ENCODE measurements at places on chromosomes 4 and X.

DNA sequence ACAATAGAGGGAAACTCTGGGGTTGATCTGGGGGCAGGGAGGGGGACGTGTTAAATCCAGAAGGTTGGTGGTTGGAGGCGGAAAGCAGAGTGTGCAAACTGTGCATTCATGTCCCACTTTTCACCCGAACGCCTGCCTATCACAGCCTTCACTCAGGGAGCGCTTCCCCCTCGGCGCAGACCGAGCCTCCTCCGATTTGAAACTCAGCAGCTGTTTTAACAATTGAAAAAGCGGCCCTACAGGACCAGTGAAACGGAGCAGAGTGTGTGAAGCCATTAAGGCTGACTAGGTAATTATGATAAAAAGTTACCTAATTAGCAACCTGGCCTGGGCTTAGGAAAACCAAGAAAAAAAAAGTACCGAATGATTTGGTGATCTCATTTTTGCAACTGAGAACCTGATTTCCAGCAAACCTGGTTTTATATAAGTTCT is 685 bp upstream of the NDNF start:
- DNase-seq: no peak

DNA sequence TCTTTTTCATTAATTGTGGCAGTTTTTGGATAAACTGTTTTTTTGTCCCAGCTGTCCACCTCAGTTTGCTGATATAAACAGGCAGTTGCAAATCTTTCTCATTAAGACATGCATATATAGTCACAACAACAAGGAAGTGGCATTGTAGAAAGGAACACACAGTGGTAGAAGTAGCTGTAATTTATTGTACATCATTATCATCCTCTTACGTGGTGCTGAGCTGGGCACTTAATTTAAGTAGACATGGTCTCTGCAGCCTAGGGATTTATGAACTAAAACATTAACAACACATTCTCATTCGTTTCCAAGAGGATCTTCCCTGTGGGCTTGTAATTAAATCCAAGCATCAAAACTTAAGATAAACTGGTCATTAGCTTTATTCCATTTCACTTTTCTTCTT is 500.2 kb downstream of the INPP4B start:
- DNase-seq: no peak

GRCh38 chrX:130702867-130703707 is 199.9 kb downstream of the ENOX2 start:
- no peak for DNase-seq

DNA sequence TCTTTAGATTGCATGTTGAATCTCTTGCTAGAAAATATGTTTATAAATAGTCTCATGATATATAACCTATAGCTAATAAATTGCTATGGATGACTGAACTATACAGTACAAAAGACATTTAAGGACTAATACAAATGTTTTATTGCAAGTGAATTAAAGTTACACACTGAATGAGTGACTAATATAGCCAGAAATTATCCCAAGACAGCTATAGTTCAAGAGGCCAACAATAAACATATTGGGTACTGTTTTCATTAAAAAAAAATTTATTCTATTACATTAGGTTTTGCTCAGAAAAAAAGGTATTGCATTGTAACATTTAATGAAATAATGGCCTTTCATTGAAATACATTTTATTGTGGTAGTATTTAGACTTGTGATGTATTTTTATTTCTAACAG is 819.1 kb downstream of the TRIML1 start:
- DNase-seq: no peak

DNA sequence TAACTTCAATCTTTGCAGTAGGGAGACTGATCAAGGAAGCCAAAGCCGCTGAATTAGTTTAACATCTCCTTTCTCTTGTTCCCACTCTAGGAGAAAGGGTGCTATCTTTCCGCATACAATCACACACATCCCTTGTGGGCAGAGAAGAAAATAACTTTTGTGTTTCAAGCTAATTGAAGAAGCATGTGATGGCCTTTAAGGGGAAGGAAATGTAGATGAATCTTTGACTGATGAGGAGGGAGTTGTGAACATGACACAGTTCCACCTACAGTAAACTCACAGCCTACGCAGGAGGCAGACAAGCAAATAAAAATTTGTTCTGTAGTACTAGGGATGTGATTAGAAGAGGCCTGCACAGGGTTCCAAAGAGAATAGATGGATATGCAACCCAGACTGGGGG is 14.7 kb upstream of the SPATA4 start:
- DNase-seq: no peak

DNA sequence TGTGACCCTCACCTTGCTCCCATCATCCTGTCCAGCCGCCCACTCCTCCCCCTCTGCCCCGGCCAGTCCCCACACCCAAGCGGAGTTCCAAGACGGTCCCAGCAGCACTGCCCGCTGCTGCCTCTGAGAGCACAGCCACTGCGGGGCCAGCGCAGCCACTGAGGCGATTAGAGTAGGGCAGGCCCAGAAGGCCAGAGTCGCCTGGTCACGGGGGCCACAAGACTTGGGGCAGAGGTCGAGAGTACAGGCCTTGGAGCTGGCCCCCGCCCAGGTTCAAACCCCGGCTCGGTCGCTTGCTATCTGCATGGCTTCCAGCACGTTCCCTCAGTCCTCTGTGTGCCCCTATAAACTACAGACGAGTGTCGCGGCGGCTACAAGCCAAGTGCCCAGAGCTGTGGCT is 53.2 kb upstream of the ADRA2C start:
- DNase-seq: no peak

- no peak for DNase-seq
Observed at GRCh38 chr4:81509191-81509590, 37.5 kb upstream of the RASGEF1B start.

- no peak for DNase-seq
Observed at GRCh38 chrX:153449368-153450113, 3.7 kb upstream of the TREX2 start.

- DNase-seq: no peak
Observed at GRCh38 chr4:150479657-150480056, 102.3 kb upstream of the MAB21L2 start.

DNA sequence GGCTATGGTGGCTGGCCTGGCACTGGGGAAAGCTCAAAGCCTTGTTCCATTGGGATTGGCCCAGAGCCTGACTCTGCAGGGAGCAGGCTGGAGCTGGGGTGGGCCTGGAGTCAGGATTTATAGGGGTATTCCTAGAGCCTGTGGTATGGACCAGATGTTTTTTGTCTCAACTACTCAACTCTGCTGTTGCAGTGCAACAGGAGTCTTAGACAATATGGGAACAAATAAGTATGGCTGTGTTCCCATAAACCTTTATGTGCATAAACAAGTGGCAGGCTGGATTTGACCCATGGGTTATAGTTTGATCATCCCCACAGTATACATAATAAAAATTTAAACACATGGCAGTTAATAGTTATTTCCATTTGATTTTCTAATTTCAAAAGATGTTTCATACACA is 557.9 kb upstream of the ARX start:
- DNase-seq: no peak

- DNase-seq: no peak
Observed at GRCh38 chr4:145920205-145920604, 18.4 kb downstream of the ZNF827 start.

GRCh38 chrX:123753656-123754350 is 21.0 kb upstream of the THOC2 start:
- DNase-seq: no peak

GRCh38 chrX:13750812-13751211 is 16.3 kb downstream of the OFD1 start:
- no peak for DNase-seq

DNA sequence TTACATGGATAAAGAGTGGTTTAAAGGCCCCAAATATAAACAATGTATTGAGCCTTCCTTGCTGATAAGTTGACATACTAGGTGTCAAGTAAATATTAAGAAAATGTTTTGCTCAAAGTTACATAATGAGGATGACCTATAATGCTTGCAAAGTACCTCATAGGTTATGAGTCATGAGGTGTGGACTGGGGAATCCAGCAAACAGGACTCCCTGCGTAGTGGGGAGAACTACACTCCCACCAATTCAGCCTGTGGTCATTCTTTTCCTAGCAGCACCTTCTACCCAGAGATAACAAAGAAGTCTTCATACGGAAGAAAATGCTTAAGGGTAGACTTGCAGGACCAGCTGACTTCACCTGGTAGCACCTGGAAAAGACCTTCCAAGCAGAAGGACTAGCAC is 418.9 kb upstream of the CPEB2 start:
- no peak for DNase-seq

- no peak for DNase-seq
Observed at GRCh38 chr4:77001907-77002306, 52.4 kb downstream of the SEPTIN11 start.

GRCh38 chr4:76867880-76868655 is 29.9 kb downstream of the SOWAHB start:
- DNase-seq: no peak

- no peak for DNase-seq
Observed at GRCh38 chr4:129350834-129351721, 255.1 kb downstream of the C4orf33 start.

GRCh38 chr4:78410676-78411075 is 140.9 kb upstream of the ANXA3 start:
- DNase-seq: no peak

DNA sequence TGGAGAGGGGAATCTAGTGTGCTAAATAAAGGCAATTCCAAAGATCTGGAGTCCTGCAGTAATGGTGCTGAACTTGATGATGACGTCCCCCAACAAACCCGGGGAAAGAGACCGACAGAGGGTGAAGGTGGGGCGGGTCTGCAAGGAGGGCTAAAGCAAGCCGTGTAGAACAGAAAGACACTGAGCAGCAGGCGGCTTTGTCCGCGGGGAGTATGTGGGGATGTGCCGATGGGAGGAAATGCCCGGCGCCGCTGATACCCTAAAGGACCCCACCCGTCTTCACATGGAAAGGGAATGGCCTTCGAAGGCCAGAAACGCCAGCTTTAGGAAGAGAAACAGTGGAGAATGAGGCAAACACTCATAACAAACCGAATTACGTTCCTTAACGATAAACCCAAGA is 528.9 kb downstream of the ZNF674 start:
- no peak for DNase-seq

DNA sequence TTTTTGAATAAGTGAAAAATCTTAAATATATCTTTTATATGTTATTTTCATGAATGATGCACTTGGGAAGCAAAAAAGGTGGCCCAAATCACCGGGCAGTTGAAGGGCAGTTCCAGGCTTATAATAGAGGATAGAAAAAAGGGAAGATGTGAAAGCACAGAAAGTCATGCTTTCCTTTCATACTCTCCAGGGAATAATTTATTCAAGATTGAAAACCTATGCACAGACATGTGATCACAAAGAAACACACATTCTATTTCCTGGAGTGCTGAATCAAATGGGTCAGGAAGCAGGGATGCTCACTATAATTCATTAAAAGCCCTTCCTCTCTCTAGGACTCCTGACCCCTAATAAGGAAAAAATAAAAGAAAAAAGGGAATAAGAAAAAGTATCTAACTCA is 66.1 kb upstream of the USP38 start:
- no peak for DNase-seq

DNA sequence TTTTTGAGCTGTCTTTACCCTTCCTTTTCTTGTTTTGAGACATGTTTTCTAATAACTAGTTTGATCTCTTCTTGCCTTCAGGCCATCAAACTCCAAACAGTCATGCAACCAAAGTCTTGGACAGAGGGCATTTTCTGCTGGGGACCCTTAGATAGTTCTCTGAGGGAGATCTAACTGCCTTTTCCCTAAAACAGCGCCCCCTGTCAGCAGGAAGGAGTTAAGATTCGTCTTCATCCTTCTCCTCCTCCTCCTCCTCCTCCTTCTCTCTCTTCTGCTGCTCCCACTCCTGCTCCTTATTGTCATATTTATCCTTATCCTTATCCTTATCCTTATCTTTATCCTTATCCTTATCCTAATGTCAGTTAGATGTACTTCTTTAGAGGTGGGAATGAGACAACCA is 417.2 kb downstream of the TRAM1L1 start:
- no peak for DNase-seq

- no peak for DNase-seq
Observed at GRCh38 chr4:54654753-54655152, 3.0 kb upstream of the KIT start.

- DNase-seq: no peak
Observed at GRCh38 chr4:142752202-142752786, 93.8 kb downstream of the INPP4B start.

Data from NCI-H510A (cell line).